ENCODE measurements at places on chromosomes 2 and 18.

- no peak for DNase-seq
Observed at GRCh38 chr2:152465541-152465940, 130.6 kb downstream of the FMNL2 start.

- no peak for DNase-seq
Observed at GRCh38 chr2:242063436-242063835, 193.9 kb downstream of the RTP5 start.

DNA sequence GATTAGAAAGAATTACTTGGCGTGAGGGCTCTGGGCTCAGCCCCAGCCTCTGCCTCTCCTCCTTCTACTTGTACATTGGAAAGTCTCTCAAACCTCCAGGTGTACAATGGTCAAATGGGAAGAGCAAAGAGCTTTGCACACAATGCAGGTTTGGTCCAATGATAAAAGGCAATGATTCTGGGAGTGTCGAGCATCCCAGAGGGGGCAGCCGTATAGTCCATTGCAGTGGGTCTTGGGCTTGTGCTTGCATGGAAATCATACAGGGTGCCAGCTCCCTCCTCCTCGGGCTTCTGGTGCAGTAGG lies 98.0 kb upstream of the NCK2 start:
- no peak for DNase-seq

- no peak for DNase-seq
Observed at GRCh38 chr2:64643838-64644457, 9.8 kb downstream of the SERTAD2 start.

DNA sequence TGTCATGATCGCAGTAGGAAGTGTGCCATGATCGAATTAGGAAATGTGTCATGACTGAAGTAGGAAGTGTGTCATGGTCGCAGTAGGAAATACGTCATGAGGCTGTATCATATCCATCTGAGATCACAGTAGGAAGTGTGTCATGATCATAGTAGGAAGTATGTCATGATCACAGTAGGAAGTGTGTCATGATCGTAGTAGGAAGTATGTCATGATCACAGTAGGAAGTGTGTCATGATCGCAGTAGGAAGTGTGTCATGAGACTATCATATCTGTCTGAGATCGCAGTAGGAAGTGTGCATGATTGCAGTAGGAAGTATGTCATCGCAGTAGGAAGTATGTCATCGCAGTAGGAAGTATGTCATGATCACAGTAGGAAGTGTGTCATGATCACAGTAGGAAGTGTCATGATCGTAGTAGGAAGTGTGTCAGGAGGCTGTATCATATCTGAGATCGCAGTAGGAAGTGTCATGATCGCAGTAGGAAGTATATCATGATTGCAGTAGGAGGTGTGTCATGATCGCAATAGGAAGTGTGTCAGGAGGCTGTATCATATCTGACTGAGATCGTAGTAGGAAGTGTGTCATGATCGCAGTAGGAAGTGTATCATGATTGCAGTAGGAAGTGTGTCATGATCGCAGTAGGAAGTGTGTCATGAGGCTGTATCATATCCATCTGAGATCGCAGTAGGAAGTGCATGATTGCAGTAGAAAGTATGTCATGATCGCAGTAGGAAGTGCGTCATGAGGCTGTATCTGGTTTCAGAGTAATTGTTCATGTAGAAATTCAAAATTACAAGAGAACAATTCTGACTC lies 56.4 kb upstream of the NFATC1 start:
- DNase-seq = no peak

- no peak for DNase-seq
Observed at GRCh38 chr2:224268441-224268840, 133.5 kb downstream of the FAM124B start.

GRCh38 chr2:140201572-140201971 lies 1421.4 kb upstream of the NXPH2 start:
- no peak for DNase-seq

GRCh38 chr2:141137122-141137693 lies 993.6 kb downstream of the LRP1B start:
- no peak for DNase-seq
